IPS DF 19.7 (cell line): ENCODE measurements at places on chromosomes 1 and 21.

DNA sequence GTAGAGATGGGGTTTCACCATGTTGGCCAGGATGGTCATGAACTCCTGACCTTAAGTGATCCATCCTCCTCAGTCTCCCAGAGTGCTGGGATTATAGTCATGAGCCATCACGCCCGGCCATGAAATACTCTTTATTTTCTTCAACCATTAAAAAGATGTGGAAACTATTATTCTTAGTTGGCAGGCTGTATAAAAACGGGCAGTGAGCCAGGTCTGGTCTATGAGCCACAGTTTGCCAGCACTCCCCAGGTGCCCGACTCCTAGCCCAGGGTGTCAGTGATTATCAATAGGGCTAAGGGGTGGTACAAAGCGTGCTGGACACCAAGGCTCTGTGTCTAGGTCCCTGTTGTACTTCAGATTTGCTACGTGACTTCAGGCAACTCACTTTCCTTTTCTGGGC is 3.7 kb upstream of the TMEM61 start:
- DNase-seq = no peak

DNA sequence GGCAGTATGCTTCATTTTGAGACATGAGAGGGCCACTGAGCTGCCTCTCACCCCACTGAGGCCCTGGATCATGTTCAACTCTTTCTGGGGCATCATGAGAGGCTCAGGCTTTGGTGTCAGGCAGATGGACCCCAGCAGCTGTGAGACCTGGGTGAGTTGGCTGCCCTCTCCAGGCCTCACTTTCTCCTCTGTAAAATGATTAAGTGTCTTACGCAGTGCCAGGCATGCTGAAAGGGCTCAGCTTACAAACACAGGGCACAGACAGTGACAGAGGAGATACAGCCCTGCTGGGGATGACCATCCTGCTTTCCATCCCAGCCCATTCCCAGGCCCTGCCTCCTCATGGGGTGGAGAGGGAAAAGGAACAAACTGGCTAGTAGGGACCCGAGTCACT is 387.4 kb downstream of the MATN1 start:
- no peak for DNase-seq

- DNase-seq = no peak
Measured at GRCh38 chr1:12610305-12610935, 7.6 kb downstream of the DHRS3 start.

GRCh38 chr1:240499012-240499411 is 112.9 kb downstream of the GREM2 start:
- DNase-seq = no peak

GRCh38 chr1:21911205-21912001 is 25.7 kb downstream of the HSPG2 start:
- no peak for DNase-seq

DNA sequence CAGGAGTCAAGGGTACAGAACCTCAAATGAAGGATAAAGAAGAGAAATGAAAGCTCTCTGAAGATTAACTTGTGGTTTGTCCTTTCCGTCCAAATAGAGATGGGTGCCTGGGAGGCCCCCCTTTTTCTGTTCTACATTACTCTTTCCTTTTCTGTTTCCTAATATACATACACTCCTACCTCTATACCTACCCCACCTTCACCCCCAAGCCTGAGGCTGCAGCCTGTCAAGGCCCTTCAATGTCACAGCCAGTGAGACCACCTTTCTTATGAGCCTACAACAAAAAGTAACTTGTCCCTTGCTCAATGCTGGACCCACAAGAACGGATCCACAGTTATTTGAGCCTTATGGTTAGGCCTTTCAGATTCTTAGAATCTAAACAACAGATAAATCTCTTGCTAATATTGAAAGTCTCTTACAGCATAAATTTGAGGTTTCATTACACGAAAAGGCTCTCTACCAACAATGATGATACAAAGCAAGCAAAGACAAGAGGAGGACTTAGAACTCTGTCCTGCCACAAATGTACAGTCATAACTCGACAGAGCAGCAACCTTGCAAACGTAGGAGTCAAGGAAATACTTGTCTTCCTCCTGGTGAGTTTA is 4.1 kb upstream of the TRAF3IP3 start:
- DNase-seq = no peak

DNA sequence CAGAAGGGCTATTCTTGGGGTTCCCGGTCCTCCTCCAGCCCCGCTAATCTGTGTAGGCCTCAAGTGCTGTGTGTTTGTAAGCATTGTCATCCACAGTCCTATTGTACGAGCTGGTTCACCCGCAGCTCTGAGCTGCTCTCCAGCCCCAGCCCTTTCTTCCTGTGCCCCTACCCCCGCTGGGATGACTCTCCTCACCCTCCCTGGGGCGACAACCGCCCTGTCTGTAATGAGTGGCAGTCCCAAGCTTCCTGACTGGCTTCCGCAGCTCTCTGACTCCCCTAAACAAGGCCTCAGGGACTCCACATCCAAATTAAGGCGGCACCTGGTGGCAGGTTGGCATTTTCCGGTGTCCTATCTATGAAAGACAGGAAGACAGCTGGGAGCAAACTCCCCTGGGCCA is 45.8 kb downstream of the TFF3 start:
- no peak for DNase-seq

DNA sequence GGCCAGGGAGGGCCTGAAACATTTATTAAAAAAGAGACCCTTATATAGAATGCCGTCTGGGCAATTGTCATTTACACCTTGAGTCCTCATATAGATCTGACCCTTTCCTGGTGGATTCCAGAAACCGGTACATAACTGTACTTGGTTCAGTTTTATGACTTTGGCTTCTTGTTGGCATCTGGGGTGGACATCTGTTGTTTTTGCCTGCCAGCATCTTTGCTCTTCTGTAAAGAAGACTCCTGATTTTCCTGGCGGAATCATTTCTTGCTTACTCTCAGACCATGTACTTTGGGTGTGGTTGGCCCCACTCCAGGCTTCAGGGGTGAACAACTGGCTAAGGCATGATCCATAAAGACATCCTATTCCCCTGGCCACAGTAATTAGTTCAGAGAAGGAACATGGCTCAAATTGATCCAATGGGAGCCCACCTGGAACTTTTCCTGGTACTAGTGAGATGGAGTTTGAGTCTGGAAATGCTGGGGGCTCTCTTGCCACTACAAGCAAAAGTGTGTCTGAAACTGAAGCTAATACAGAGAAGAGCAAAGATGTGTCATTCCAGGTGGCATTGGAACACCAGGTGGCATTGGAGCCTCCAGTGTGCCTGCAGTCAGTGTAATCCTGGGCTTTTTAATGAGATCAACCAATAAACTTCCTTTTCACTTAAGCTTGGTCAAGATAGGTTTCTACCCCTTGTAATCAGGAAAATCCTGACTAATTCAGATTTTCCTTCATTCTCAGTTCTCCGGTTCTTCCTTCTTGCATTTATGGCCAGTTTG is 332.5 kb upstream of the CAMK1G start:
- DNase-seq = no peak

- DNase-seq = no peak
Measured at GRCh38 chr1:33321178-33321577, 280 bp upstream of the A3GALT2 start.

- DNase-seq = no peak
Measured at GRCh38 chr21:30152792-30153191, 13.8 kb downstream of the CLDN17 start.

DNA sequence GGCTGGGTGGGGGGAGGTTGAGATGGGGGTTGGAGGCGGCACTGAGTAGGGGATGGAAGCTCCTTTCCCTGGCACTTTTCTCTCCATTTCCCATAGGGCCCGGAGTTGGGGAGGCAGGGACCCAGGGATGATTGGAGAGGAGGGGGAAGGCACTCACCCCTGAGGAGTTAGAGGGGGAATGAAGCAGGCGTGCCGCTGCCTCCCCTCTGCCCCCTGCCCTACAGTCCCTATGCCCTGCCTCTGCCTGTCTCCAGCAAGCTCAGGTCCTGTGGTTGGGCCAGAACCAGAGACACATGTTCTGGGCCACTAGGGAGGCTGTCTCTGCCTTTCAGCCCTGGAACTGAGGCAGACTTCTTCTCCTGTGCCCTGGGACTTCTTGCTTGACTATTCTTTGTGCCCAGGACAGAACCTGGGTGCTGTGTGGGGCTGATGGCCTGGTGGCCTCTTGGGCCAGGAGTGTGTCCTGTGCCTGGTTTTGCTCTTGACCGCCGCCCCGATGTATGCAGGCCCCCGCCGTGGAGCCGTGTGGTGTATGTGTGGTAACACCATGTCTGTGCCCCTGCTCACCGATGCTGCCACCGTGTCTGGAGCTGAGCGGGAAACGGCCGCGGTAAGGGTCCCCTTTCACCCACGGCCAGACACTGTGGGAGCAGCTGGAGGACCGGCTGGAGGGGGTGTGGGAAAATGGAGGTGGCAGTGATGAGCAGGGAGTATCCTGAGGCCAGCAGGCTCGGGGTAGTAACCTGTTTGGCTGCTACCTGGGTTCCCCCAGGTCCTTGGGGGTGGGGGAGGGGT is 1.4 kb downstream of the LYPLA2 start:
- DNase-seq = no peak

GRCh38 chr21:42495765-42496119 is 282 bp downstream of the RSPH1 start:
- no peak for DNase-seq

DNA sequence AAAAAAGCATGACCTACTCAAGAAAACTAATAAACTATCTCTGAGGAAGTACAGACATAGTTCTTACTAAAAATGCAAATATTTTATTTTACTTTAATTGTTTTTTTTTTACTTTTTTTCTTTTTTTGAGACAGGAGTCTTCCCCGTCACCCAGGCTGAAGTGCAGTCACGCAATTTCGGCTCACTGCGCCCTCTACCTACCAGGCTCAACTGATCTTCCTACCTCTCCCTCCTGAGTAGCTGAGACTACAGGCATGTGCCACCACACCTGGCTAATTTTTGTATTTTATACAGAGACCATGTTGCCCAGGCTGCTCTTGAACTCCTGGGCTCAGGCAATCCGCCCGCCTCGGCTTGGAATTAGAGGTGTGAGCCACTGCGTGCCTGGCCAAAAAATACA is 1263.1 kb downstream of the KCNT2 start:
- peak; percentile 25 for DNase-seq

DNA sequence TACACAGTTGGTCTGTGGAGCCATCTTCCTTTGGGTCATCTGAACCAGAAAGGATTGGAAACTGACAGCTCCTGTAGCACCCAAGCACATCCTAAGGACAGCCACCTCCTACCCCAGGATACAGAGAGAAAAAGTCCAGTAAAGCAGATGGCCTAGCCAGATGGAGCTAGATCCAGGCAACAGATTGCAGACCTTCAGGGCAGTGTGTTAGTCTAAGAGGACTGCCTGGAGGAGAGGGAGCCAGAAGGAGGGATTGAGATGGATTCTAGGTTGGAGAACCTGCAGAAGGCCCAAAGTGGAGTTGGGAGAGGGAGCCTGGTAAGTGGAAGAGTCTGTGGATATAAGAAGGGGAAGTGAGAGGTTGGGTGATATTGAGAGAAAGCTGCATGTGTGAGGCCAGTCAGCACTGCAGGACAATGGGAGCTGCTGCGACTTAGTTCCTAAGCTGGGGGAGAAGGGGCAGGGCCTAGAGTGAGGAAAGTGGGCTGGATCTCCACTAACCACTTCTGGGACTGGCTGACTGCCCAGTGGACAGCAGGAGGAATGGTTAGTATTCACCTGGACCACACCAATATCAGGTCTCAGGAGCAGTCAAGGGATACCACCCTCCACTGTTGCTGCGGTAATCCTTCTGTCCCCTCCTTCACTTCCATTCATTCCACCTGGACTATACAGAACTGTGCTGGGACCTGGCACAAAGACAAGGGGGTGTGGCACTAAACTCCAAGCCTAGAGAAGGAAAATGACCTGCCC is 13.4 kb downstream of the BCAN start:
- no peak for DNase-seq

GRCh38 chr1:67769633-67770256 is 63.5 kb downstream of the GNG12 start:
- no peak for DNase-seq

DNA sequence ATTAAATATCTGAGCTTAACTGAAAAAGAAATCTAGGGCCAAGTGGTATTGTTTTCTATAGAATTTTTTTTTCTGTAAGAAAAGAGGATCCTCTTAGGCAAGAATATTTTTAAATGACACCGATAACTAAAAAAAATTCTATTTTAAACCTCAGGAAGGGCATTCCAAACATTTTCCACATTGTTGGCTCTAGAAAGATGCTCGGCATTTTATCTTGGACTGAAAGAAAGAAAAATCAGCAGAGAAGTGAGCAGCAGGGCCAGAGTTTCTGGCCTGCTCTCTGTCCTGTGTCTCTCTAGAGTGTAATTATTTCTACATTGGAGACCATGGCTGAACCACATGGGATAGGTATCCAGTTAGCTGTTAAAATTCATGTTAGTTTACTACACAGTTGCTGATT is 192.5 kb upstream of the GREM2 start:
- DNase-seq = no peak

DNA sequence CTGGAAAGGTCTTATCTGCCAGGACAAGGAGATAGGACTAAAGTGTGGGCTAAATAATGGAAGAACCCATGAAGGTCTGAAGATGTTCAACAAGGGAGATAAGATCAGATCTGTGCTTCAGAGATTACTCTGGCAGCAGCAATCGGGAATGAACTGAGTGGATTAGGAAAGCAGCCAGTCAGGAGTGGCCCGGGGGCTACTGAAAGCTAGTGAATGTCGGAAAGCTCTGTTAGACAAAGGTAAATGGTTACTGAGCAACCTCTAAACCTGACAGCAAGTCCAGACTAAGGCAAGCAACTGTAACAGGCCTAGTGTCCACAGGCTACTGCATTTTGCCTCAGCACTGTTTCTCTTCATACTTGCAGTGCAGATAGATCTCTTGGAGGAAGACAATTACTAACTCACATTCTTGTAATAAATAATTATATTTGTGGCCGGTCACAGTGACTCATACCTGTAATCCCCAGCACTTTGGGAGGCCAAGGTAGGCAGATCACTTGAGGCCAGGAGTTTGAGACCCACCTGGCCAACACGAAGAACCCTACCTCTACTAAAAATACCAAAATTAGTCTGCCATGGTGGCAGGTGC is 12.5 kb downstream of the IQGAP3 start:
- no peak for DNase-seq

DNA sequence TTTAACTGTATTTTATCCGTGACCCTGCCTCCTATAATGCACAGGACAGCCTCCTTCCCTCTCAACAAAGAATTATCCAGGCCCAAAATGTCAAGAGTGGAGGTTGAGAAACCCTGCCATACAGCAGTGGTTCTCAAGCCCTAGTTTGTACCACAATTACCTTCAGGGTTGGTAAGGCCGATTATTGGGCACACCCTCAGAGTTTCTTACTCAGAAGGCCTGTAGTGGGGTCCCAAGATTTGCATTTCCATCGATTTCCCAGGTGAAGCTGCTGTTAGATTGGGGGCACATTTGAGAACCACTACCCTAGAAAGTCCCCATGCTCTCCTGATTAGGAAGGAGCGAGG is 400 bp upstream of the PGBD2 start:
- DNase-seq = no peak

DNA sequence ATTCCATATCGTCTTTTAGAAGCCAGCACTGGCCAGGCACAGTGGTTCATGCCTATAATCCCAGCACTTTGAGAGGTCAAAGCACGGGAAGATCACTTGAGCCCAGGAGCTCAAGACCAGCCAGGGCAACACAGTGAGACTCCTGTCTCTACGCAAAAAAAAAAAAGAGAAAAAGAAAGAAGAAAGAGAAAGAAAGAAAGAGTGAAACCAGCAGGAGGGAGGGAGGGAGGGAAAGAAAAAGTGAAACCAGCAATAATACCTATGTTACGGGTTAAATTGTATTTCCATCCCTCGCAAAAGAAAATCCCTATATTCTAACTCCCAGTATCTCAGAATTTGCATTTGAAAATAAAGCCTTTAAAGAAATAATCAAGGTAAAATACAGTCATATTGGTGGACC is 10.4 kb downstream of the COP1 start:
- no peak for DNase-seq

GRCh38 chr1:164562061-164562460 is 3.1 kb downstream of the PBX1 start:
- no peak for DNase-seq

- peak; percentile 92 for DNase-seq
Measured at GRCh38 chr1:241012708-241013340, 344.2 kb downstream of the RGS7 start.
